Right lobe of liver (tissue), 6 donors: ENCODE measurements at places on chromosomes 6 and 20. TPM values are rescaled to one million over a fixed set of nuclear protein-coding genes. Genes with fewer than 3 reads are reported as not detected.
A peak's percentile ranks its signal among the peaks of the same experiment; 100 is the strongest.

GRCh38 chr6:74117113-74117512 lies 421.1 kb downstream of the CD109 start:
- H3K27ac ChIP-seq: no peak overlapping the region
- no peaks in the 10 kb centered on the region for H3K36me3 ChIP-seq
- no peaks in the 10 kb centered on the region for H3K27me3 ChIP-seq
- no peak for DNase-seq
- no peak overlapping the region for H3K4me3 ChIP-seq
- H3K4me1 ChIP-seq: no peaks in the 10 kb centered on the region

GRCh38 chr6:52167267-52167666 lies 18.9 kb upstream of the IL17A start:
- H3K27me3 ChIP-seq: no peaks in the 10 kb centered on the region
- no peaks in the 10 kb centered on the region for H3K4me1 ChIP-seq
- no peak overlapping the region for H3K27ac ChIP-seq
- H3K4me3 ChIP-seq: no peak overlapping the region

DNA sequence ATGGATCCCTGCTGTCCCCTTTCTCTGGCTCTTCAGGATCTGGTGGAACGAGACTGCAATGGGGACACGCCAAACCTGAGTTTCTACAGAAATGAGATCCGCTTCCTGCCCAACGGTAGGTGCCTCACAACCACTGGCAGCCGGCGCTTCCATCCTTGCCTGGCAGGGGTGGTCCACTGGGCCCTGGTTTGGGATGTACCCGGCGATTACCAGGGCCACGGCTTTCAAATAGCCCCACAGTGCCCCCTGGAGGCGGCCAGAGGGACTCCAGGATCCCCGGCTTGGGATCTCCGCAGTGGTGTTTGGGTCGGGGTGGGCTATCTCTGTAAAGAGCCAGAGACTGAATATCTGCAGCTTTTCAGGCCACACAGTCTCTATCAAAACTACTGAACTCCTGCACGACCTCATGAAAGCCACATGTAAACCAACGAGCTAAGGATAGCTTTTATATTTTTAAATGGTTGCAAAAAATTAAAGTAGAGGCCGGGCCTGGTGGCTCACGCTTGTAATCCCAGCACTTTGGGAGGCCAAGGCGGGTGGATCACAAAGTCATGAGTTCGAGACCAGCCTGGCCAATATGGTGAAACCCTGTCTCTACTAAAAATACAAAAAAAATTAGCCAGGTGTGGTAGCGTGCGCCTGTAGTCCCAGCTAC lies 3.7 kb downstream of the OGFR start:
- peak; percentile 72 for DNase-seq
- no peaks in the 10 kb centered on the region for H3K4me1 ChIP-seq
- no peak overlapping the region for H3K27ac ChIP-seq

DNA sequence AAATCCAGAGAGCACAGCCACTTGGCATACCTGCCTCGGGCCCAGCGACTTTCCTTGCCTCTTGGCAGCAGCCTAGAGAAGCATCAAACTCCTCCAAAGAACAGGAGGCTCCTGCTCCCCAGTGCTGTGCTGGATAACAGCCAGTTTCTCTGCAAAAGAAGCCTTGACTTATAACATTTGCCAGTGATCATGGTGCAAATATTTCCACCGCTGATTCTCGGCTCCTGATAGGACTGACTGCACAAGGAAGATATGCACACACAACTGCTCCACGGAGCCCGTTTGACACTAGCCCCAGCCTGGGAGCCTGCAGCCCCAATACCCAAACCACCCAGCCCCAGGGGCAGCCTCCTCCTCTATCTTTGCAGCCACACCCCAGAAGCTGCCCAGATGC lies 17.5 kb downstream of the ACSS1 start:
- no peaks in the 10 kb centered on the region for H3K27me3 ChIP-seq
- H3K27ac ChIP-seq: peak overlapping the region; percentile 6
- H3K4me3 ChIP-seq: no peak overlapping the region
- DNase-seq: no peak

The ADGRB3 gene
- 0.24 TPM for total RNA-seq

GRCh38 chr6:85092226-85092625 lies 327.8 kb upstream of the TBX18 start:
- no peak for DNase-seq
- H3K27me3 ChIP-seq: no peaks in the 10 kb centered on the region
- no peak overlapping the region for H3K27ac ChIP-seq
- no peaks in the 10 kb centered on the region for H3K36me3 ChIP-seq
- H3K4me3 ChIP-seq: no peak overlapping the region

DNA sequence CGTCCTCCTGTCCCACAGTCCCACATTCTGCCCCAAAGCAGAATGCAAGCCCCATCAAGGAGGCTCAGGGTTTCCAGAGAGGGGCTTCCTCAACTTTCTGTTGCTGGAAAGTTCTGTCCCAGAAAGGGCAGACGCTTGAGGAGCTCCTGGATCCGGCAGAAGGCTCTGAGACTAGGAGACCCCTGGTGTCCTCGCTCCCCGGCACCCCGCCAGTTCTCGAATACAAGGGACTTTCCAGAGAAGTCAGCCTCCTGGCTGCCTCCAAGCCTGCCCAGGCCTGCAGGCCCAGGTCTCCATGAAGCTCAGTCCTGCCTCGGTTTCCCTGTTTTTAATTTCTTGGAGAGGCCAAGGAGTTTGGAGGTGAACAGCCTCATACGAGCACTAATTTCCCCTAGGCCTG lies 150.4 kb downstream of the CEBPB start:
- DNase-seq: no peak
- no peaks in the 10 kb centered on the region for H3K36me3 ChIP-seq
- peaks cover 3% of the 10 kb centered on the region for H3K4me1 ChIP-seq
- H3K27ac ChIP-seq: no peak overlapping the region
- no peak overlapping the region for H3K4me3 ChIP-seq
